ENCODE measurements at places on chromosomes 4 and X. TPM values are rescaled to one million over a fixed set of nuclear protein-coding genes. Genes with fewer than 3 reads are reported as not detected.

The PPP2R3B gene
- total RNA-seq = 12.6 TPM

The CT45A9 gene
- total RNA-seq = not detected

The MAGEA11 gene
- total RNA-seq = not detected

The DCAF12L2 gene
- not detected for total RNA-seq

The CFP gene
- 117 TPM for total RNA-seq

The NWD2 gene
- 0.05 TPM for total RNA-seq

GRCh38 chrX:154384284-154384892, 5.3 kb downstream of the EMD start:
- no peak overlapping the region for H3K4me3 ChIP-seq
- H3K27me3 ChIP-seq = no peaks in the 10 kb centered on the region
- peaks cover 22% of the 10 kb centered on the region for H3K36me3 ChIP-seq
- no peak for DNase-seq

GRCh38 chrX:7334253-7334935, 186.4 kb upstream of the PUDP start:
- H3K4me3 ChIP-seq = no peak overlapping the region
- no peaks in the 10 kb centered on the region for H3K27me3 ChIP-seq
- H3K36me3 ChIP-seq = no peaks in the 10 kb centered on the region
- no peak overlapping the region for H3K27ac ChIP-seq
- no peak for DNase-seq
- no peaks in the 10 kb centered on the region for H3K4me1 ChIP-seq

DNA sequence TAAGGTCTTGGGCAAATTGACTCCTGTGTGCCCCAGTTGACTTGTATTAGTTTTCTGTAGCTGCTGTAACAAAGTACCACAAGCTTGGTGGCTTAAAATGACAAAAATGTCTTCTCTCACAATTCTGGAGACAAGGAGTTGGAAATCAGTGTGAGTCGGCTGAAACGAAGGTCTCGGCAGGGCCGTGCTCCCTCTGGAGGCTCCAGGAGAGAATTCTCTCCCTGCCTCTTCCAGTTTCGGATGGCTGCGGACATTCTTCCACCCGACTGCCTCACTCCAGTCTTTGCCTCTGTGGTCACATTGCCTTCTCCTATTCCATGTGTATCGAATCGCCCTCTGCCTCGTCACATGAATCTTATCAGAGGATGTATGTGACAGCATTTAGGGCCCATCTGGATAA, 66.0 kb upstream of the PHOX2B start:
- no peaks in the 10 kb centered on the region for H3K36me3 ChIP-seq
- H3K4me1 ChIP-seq = no peaks in the 10 kb centered on the region
- peaks cover 26% of the 10 kb centered on the region for H3K27me3 ChIP-seq
- no peak overlapping the region for H3K27ac ChIP-seq

- no peak overlapping the region for H3K4me3 ChIP-seq
- DNase-seq = no peak
- H3K27ac ChIP-seq = no peak overlapping the region
- H3K36me3 ChIP-seq = no peaks in the 10 kb centered on the region
These were observed 235.3 kb downstream of the GPAT3 start for GRCh38 chr4:83771113-83771705.

Data from spleen (tissue), 13 donors.